ENCODE measurements at places on chromosomes 11 and 22.

DNA sequence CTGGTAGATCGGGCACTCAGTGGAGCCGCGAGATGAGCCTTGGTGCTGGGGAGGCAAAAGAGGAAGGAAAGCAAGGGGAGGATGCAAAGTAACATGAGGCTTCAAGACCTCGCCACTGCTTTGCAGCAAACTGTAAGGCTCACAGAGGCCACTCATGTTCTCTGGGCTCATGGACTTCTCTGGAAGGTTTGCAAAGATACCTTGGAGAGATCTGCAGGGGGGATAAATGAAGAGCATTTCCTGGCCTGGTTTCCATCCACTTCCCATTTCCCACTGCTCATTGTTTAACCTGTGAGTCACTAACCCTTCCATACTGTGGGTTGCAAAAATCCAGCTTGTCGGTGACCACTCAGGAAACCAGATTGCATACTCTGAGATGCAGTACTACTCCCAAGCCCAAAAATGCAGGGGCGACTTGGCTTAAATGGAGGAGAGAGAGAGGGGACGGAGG, 38.5 kb downstream of the OSBP2 start:
- no peak for DNase-seq

GRCh38 chr11:74783241-74783871, 34.7 kb downstream of the RNF169 start:
- no peak for DNase-seq

DNA sequence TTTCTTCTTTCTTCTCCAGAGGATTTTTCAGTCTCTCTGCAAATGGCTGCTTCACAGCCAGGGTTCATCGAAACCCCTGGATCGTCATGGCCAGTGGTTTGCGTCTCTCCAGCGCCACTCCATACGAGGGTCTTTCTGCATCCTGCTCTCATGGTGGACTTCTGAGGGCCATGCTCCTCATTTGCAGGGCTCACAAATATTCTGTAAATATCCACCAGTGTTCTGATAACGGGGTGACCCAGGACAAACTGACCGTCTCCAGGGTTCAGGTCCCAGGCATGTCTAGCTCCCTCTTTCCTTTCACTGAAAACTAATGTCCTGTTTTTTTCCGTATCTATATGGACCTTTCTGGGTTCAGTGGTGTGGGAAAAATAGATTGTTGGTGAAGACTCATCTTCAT, 15.7 kb upstream of the VPREB1 start:
- no peak for DNase-seq

GRCh38 chr11:129451524-129451923, 75.9 kb downstream of the BARX2 start:
- no peak for DNase-seq

DNA sequence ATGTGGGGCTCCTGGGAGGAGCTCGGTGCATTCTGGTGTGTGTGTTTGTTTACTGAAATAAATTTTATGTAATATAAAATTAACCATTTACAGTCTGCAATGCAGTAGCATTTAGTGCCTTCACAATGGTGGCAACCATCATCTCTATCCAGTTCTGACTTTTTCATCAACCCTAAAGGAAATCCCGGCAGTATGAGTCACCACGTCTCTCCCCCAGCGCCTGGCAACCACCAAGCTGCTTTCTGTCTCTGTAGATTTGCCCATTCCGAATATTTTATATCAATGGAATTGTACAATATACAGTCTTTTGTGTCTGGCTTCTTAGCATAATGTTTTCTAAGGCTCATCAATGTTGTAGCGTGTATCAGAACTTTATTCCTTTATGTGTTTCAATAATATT, 300.5 kb downstream of the MIAT start:
- no peak for DNase-seq
